ENCODE measurements at places on chromosomes 11 and 22.

DNA sequence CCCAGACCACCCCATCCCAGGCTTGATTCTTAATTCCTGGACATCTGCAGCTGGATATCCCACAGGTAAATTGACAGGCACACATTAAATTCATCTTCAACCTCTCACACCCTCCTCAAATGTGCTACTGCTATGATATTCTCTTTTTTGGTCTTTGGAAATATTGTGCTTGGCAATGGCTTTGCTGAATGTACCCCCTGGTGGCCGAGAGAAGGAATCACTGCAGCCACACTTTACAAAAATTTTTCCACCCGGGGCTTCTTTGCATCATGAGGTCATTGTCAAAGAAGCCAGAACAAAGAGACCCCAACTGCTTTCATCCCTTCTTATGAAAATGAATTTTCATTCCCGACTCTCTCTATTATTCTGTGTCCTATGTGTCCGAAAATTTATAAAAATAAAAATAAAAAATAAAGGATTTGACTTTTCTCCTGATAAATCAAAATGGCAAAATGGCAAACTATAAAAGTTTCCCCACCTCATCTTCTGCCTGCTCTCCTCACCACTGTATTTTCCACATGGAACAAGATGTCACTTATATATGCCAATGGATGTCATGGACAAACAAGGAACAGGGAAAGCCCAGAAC is 15.0 kb upstream of the CYB5R2 start:
- peak; percentile 24 for DNase-seq

GRCh38 chr11:32478277-32478731 is 43.0 kb upstream of the WT1 start:
- no peak for DNase-seq

- no peak for DNase-seq
These were observed at the start of gene CCDC88B for GRCh38 chr11:64339754-64340408. TSS of gene CCDC88B (plus strand) at chr11:64340204. CDS start at chr11:64340267, 63 bp downstream.

GRCh38 chr11:61832754-61833153 is 4.7 kb downstream of the FADS2 start:
- no peak for DNase-seq

DNA sequence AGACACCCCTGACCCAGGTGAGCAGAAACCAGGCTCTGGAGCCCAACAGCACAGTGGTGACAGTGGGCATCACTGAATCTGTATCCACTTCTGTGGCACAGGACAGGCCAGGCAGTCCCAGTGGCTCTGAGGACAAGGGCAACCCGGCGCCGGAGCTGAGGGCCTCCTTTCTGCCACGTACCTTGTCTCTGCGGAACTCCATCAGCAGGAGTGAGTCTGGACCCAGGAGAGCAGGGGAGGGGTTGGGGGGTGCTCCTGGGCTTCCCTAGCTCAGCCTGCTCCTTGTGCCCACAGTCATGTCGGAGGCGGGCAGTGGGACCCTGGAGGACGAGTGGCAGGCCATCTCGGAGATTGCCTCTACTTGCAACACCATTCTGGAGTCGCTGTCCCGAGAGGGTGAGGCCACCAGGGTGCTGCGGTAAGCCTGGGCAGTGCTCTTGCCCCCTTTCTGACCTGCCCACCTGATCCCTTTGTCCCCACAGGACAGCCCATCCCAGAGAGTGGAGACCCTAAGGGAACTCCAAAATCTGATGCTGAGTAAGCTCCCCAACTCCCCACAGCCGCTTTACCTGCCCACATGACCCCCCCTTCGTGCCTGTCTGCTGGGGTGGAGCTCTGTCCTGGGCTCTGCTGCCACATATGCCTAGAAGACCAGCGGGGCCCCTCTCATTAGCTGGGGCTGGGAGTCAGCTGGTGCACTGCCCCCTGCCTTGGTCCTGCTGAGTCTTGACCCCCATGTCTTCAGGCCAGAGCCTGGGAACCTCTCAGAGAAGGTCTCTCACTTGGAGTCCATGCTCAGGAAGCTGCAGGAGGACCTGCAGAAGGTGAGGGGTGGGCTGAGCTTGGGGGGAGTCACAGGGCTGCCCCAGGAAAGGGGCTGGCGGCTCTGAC is 12.0 kb downstream of the SIPA1 start:
- DNase-seq, result no peak

DNA sequence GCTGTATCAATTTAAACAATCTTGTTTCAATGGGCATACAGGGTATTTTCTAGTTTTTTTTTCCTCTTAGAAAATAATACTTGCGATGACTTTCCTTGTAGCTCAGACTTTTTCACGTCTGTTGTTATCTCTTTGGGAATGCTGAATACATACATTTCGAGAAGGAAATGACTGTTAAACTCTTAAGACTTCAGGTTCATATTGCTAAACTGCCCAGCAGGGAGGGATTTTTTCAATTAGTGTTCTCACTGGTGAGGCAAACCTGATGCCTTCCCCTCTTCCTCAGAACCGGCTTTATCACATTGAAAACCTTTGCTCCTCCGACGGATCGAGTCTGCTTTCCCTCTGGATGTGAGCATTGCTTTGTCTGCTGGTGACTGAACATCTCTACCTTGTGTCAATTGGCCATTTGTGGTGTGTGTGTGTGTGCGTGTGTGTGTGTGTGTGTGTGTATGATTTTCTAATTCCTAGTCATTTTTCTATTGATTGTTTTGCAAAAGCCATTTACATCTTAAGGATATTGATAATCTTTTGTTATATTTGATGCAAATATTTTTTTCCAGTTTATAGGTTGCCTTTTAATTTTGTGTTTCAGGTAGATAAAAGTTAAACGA is 6.6 kb downstream of the NEAT1 start:
- DNase-seq, result peak; percentile 72

- no peak for DNase-seq
These were observed 83.7 kb downstream of the EXT2 start for GRCh38 chr11:44179173-44179572.

- no peak for DNase-seq
These were observed 237.6 kb downstream of the CSNK2A3 start for GRCh38 chr11:11115475-11115874.

DNA sequence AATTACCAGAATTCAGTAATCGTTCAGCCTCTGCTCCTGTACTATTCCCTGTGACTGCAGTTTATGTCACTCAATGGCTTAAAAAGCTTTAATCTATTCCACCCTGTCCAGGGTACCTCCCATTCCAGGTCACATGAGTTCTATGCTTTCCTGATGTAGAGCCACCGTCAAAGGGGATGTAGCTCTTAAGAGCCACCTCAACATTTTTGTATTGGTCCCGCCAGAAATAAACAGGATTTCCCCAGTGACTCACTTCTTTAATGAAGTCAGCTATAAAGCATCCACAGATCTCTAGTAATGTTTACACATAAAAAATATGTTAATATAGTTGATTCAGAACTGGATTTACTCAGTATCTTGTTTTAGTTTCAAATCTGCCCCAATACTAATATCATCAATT is 1.3 kb upstream of the OR8D1 start:
- DNase-seq, result peak; percentile 43

GRCh38 chr11:73229321-73229895 is 11.3 kb downstream of the P2RY2 start:
- no peak for DNase-seq

DNA sequence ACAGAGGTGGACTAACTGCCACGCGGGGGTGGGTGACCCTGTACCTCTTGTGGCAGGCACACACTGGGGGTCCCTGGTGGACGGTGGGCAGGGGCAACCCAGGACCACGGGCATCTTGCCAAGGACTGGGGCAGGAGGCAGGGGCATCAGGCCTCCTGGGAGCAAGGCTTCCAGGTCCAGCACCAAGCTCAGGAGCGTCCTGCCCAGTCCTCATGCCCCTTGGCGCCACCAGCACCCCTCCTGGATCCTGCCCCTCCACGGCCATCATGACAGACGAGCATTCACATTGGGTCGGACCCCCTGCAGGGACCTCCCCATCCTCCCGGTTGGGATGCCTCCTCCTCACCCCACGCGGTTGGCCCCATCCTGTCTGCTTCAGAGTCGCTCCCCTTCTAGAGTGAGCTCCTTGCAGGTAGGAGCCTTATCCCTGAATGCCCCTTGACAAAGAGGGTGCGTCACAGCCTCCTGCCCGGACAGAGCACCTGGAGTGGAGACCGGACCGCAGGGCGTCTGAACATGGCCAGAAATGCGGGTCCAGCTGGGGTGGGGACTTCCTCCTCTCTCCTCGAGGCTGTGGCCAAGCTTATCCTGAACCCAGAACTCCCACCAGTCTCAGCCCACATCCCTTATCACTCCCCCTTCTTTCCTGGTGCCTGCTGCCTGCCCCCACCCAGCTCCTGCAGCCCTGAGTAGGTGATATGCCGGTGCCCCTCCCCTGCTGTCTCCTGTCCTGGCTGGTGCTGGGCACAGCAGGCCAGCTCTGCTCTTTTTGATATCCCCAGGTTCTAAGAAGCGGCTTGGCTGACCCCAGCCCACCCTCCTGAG is 40.3 kb downstream of the IGF2 start:
- DNase-seq, result no peak

- no peak for DNase-seq
These were observed 1.8 kb downstream of the ARRB1 start for GRCh38 chr11:75349521-75350116.

DNA sequence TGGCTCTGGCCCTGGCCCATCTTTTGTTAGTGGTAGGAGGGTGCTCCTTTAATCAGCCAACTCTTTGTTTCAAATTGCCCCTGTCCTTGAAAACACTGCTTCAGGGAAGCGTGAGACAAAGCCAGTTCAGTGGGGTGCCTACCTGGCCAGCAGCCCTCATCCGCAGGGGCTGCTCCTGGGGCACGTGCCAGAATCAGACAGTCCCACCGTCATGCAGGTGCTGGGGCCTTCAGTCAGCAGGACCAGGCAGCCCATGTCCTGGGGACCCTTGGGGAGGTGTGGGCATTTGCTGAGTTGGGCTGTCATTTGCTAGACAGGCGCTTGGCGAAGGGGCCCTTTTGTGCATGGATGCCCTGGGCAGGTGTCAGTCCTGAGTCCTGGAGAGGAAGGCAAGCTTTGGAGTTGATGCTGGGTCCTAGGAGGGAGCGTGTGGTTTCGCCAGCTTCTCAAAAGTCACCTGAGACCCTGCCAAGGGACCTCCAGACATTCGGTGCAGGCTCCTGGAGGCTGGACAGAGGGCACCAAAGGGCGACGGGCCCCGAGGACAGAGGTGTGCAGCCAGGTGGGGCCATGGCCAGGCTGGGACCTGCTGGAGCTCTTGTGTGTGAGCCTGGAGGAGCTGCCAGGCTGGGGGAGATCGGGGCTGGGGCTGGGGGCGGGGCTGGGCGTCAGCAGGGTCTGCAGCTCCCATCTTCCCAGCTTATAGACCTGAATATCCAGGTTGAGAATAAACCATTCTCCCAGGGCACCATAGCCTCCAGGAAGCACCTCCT is 15.0 kb upstream of the RTN4R start:
- no peak for DNase-seq

DNA sequence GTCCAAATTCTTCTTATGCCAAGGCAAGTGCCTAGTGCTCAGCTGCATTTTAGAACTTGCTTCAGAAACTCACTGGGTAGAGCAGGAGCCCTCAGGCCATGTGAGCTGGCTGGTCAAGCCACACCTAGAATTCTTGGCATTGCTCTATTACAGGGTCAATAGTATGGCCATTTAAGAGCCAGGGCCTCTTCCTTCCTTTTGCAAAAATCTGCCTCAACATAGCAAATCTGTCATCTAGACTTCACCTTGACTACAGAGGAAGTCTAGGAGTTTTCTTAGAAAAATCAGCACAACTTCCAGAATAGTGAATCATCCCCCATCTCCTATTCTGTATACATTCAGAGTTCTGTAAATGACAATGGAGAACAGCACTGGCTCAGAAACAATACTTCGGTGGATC is 112.0 kb upstream of the TTC12 start:
- DNase-seq, result no peak

DNA sequence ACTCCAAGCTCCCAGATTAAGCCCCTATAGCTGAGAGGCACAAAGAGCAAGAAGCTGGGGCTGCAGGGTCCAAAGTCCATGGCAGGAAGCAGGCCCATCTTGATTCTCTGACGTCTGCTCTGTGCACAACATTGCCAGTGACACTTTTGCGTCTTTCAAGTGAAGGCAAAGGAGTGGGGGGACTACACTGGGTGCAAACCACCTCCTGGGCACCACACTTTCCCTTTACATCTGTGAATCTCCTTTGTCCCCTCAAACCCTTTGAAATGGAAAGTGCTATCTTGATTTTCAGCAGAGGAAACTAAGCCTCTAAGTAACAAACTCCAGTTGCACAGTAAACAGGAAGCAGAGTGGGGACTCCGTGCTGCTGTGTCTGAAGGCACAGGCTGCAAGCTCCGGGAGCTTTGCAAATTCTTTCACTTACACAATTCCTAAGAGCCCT is 428.0 kb downstream of the LARGE1 start:
- DNase-seq, result no peak

- no peak for DNase-seq
These were observed 21.2 kb upstream of the ISX start for GRCh38 chr22:35044607-35045390.

GRCh38 chr11:15912825-15913224 is 443.5 kb downstream of the SOX6 start:
- DNase-seq, result no peak

DNA sequence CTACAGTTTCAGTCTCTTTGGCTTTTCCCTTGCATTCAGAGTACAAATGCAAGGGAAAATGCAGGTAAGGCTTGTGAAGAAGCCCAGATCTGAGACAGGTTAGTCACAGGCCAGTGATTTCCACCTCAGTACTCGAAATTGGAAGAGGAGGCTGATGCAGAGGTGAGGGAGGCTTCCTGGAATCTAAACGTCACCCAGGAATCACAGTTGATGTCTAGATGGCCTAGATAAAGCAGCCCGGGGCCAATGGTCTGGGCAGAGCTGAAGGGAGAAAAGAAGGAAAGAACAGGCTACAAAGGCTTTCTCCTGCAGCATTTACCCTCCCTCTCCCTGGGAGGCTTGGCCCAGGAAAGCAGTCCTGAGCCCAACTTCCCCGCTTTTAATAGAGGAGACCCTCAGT is 8.5 kb downstream of the TRIM6 start:
- DNase-seq, result no peak

DNA sequence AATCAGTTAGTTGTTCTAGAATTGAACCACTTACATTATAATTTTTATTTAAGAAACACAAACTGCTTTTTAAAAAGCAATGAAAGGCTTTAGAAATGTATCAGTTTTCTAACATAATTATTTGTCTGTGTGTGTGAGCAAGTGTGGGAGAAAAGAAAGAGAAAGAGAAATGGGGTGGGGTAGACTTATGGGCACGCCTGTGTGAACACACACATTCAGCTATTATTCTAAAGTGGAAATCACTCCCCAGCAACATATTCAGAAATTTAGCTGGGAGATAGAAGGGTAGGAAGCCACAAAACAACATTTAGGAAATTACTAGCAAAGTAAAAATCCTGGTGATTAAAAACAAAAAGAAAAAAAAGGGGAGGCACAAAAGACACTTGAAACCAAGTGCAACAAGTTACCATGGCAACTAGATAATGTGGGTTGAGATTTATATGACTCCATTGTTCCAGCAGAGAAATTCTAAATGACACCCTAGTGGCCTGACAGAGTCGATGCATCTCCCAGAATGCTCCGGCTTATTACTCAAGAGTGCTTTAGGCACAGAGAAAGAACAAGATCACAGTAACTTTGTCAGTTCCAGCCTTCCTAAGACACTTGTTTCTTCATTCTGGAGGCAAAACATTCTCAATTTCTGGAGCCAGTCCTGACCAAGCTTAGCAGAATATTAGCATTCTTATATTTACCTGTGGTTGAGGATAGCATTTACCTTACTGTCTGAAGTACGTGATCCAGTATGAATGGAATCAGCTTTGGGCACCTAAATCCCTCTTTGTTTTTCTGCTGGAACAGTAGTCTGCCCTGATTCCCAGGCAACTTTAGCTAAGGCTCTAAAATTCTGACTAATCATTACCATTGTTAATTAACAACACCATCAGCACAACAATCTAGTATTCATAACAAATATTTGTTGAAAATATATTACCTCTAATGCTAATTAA is 444.4 kb downstream of the DLG2 start:
- peak; percentile 51 for DNase-seq

GRCh38 chr11:125952559-125952958 is 6.7 kb downstream of the VSIG10L2 start:
- DNase-seq, result no peak

Data from H4 (cell line).